NCI-H446 treated with DMSO at 0.1 percent for 48 hours (cell line): ENCODE measurements at places on chromosomes 13 and 19.

- no peak for DNase-seq
Measured at GRCh38 chr19:14677464-14677863, 2.8 kb upstream of the ADGRE3 start.

- DNase-seq = no peak
Measured at GRCh38 chr13:74423434-74423833, 289.2 kb upstream of the KLF12 start.

DNA sequence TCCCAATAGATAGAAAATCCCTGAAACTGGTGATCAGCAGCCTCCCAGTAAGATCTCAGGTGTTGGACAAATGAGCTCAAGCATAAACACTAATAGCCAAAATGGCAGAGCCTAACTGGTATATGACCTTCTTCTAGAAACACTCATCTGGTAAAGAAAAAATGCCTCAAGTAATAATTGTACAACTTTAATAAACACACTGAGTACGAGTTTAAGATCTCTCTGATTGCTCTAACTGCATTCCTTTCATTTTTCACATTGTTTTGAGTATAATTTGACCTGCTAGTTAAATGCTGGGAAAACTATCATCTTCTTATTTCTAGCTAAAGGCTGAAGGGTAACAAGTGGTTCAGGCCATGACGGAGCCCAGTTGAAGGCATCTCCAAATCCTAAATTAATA, 2009.5 kb upstream of the PCDH20 start:
- DNase-seq = no peak

DNA sequence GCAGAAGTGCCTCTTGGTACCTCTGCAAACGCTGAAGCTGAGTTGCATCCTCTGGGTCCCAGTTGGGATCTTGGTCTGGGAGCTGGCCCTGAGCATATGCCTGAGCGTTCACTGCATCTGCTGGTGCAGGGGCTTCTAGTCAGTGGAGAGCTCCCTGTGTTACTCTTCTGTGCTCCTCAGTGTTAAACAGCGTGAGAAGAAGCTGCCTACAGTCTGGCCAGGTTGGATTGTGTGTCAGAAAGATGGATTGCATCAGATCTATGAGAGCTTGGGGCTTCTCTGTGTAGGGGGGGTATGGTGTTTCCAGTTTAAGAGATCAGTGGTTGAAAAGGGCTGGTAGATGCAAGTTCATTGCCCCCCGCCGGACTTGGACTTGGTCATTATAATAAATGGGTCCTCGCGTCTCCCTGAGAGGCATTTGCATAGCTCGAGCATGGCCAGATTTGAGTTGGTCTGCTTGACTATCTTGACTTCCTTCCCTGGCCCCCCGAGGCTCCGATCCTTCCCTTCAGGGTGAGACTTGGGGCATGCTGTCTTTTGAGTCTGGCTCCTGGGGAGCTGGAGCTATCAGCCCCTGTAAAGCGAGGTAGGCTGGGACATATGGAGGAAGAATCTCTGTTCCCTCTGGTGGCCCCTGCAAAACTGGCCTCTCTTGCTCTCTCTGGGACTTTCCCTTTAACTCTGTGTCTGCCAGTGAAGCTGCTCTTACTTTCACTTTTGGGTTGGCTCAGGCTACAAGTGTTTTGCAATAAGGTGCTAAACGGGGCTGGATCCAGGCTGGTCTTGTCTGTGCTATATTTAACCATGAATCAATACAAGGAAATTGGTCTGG, 52.9 kb downstream of the OR10H4 start:
- no peak for DNase-seq

- peak; percentile 5 for DNase-seq
Measured at GRCh38 chr19:2578901-2579677, 103.2 kb downstream of the GADD45B start.

DNA sequence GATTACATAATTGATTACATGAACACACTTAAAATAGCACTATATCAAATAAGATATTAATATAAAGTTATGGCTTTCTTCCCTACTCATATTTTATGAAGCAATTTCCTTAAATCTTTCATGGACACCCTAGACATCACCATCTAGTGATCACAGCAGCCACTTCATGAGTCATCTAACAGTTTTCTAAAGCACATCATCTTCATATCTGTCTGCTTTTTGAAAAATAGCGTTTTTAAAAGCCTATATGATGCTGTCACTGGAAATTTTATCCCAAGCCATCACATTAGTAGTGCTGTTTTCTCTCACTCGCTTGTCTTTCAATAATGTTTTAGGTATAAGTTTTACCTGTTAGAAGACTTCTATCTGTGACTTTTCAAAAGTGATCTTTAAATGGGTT, 326.1 kb downstream of the SLITRK6 start:
- DNase-seq = no peak

DNA sequence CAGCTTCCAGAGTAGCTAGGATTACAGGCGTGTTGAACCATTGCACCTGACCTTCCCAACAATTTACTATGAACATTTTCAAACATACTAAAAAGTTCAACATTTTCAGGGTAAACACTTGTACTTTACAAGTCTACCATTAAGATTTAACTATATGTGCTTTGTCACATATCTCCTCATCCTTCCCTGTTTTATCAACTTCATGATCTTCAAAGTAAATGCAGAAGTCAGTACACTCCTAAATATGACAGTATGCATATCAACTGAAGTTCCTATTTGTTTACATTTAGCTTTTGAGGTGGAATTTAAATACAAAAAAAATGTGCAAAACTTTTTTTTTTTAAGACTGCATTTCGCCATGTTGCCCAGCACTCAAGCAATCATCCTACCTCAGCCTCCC, 18.5 kb downstream of the LNX2 start:
- DNase-seq = no peak

DNA sequence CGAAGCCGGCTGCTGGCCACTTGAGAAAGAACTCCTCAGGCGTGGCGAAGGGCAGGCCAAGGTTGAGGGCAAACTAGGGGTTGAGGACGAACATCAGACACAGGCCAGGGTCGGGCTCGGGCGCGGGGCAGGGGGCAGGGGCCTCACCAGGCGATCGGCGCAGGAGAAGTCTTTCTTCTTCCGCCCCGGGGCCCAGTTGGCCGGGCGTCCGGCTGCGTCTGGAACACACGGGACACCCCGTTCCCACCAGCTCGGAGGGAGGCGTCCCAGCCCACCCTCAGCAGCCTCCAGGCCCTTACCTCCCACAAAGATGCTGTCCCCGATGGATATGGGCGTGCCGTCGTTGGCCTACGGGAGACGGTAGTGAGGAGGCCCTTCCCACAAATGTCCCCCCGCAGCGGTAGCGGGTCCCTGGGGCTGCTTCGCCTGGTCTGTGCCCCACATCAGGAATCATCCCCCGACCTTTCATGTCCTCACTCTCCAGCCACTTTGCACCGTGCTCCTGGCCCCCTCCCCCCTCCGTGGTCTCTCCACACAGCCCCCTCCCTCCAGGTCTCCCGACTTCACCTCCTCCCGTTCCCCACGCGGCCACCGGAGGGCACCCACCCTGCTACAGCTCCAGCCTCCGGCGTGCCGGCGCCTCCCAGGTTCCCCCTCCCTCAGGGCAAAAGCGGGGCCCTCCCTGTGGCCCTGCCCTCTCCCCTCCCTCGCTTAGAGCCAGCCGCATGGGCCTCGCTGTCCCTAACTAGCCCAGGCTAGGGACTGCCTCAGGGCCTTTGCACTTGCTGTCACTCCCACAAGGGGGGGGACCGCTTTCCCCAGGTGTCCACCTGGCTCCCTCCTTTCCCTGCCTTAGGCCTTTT, 4.8 kb downstream of the PNKP start:
- no peak for DNase-seq

GRCh38 chr19:50835785-50836542, 2.6 kb upstream of the KLK15 start:
- DNase-seq = peak; percentile 27

DNA sequence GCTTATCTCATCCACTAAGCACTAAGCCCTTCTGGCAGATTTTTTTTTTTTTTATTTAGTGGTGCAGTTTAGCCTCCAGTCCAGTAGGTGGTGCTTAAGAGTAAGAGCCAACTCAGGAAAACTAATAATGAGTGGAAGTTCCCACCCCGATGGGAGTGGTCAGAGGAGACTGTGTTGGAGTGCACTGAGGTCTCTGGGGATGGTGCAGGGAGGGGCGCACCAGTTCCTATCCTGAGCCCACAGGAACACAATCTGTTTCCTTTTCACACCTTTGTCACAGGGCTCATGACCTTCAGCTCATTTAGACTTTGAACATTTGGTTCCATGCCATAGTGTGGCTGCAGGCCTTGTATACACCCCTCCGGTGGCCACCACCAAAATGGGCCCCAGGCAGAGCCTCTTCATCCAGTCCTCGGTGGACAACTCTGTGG, 367.4 kb downstream of the SPRY2 start:
- no peak for DNase-seq

DNA sequence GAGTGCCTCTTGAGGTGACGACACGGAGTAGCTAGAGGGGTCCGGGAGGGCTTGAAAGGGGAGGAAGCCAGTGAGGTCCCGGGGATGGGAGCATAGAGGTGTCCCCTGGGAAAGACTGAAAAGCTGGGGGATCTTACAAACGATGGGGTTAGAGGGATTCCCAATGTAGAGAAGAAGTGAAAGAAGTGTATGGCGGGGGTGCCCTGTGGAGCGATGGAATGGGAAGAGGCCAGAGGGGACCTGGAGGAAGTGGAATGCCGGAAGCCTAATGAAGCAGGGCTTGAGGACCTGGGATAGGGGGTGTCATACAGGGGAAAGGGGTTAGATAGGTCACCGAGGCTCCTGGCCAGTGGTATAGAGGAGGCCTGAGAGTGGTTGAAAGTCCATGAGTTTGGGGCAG, 580 bp downstream of the AP2A1 start:
- no peak for DNase-seq

DNA sequence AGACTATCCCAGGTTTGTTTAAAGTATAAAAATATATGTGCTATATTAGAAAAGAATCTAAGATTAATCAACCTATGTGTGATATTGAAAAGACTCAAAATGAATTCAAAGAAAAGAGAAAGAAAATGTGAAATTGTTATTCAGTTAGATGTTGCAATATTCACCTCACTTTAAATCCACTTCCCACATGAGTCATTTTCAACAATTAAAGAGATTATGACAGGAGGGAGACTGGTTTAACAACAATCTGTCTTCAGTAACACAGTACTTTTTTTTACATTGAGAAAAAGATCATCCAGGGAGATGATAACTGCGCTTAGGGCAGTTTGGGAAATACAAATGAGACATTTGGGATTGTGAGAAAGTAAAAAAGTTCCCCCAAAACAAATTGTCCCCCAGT, 1246.2 kb downstream of the SLITRK1 start:
- DNase-seq = no peak
